Activated naive CD4-positive, alpha-beta T cell treated with anti-CD3 and anti-CD28 coated beads, Interleukin-2, amount 50 U/mL, for 16 hours (primary cell): ENCODE measurements at places on chromosomes 6 and 20.

DNA sequence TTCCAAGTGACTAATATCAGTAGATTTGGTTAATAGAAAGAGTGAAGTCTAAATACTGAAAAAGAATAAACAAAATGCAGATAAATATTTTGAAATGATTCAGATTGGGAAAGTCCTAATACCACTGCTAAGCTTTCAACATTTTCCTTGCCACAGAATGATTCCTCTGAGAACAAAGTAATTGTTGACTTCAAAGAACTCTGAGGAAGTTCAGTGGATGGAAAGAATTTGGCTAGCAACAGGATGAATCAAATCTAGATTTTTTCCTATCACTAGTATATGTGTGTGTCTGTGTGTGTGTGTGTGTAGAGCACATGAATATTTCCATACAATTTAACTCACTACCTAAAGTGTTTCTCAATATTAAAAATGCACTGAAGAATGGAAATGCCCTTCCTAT lies 107.9 kb upstream of the PREP start:
- no peak for DNase-seq

DNA sequence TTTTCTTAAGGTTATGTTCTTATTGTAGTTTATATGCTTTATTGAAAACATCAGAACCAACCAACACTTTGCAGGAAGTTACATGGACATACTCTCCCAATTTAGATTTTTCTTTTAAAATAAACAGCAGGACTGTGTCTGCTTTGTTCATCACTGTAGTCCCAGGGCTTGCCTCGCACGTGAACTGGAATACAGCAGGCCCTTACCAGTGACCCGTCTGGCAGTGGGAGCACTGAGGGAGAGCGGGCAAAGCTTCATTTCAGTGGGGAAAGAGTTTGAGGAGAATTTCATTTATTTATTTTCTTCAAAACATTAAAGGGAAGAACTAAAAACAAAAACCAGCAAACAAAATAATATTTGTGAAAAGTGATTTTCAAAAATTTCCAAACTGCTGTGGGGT lies 230.8 kb downstream of the PAX1 start:
- no peak for DNase-seq

DNA sequence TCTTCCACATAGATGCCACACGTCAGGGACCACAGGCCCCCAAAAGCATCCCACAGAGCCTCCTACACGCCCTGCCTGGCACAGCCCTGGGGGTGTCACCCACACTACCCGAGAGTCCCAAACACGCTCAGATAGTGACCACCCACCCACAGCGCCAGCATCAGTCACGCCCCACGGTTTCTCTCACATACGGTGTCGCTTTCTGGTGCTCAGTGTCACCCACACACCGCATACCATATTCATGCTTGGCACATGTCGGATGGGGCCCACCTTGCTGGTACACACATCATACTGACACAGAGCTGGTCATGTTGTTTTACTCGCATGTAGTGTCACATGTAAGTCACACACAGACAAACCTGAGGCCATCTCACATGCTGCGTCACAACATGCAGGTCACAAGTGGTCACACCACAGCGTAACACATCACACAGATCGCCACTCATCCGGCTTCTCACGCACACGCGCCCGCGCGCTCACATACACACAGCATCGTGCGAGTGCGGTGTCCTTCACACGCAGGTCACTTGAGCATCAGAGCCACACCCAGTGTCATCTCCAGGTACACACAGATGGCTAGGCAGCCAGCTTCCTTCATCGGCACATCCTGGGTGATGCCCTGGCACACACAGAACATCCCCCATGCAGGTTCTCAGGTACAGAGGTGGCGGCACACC lies 3.4 kb downstream of the TEAD3 start:
- no peak for DNase-seq

- no peak for DNase-seq
Observed at GRCh38 chr20:20491784-20492264, 123.9 kb downstream of the INSM1 start.

DNA sequence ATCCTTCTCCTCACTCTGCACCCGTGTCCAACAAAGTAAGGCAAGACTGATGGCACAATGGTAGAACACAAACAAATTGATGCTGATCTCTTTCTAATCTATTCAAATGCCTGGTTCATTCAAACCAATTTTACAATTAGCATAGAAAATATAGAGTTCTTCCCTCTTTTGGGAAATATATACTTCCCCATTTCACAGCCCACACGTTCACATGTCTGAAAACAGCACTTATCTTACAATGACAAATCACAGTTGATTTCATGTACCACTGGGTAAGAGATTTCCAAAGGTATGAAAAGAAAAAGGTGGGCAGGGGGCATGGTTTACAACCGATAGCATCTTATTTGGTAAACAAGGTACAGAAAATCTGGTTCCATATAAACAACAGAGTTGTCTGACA lies 137.6 kb downstream of the RNGTT start:
- DNase-seq: no peak

GRCh38 chr20:58090161-58090560 lies 138.3 kb downstream of the ANKRD60 start:
- no peak for DNase-seq
